ENCODE measurements at places on chromosomes 16 and 17. TPM values are rescaled to one million over a fixed set of nuclear protein-coding genes. Genes with fewer than 3 reads are reported as not detected.

GRCh38 chr17:7014995-7015958, 2.9 kb downstream of the RNASEK start:
- H3K36me3 ChIP-seq = no peaks in the 10 kb centered on the region
- DNase-seq = no peak
- H3K27me3 ChIP-seq = no peaks in the 10 kb centered on the region
- H3K4me3 ChIP-seq = peak overlapping the region; percentile 84

- H3K27me3 ChIP-seq = no peaks in the 10 kb centered on the region
- no peak overlapping the region for H3K4me3 ChIP-seq
- H3K27ac ChIP-seq = peak overlapping the region; percentile 28
- H3K4me1 ChIP-seq = peaks cover 69% of the 10 kb centered on the region
Measured at GRCh38 chr17:44108440-44109311, 14.8 kb downstream of the HDAC5 start.

DNA sequence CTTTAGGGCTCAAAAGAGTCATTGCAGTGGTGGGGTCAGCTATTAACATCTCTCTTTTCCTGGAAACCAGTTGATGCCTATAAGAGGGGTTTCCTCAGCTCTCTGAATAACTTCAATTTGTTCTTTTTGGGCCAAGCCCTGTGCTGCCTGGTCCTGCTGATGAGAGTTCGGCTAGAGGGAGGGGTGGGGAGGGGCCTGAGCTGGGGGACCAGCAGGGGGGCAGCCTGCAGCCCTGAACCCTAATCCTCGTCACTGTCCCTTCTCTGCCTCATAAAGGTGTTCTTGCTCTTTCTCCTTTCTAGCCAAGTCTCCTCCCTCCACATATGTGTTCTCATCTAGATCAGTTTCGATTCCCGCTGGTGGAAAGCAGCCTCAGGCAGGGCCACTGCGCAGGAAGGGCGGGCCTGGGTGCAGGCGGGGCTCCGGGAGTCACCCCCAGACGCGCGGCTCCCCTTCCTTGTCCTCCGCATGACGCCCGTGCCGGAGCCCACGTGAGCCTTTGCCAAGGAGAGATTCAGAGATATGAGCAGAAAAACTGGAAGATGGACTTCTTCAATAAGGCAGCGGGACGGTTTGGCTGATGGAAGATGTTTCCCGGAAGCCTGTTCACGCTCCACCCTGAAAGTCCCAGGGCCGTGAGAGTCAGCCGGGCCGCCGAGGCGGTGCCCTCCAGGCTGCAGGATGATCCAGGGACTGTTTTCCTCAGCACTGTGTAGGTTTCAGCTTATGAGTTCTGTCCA, 15.0 kb upstream of the RHOT1 start:
- H3K36me3 ChIP-seq = no peaks in the 10 kb centered on the region
- DNase-seq = peak; percentile 87
- H3K27ac ChIP-seq = peak overlapping the region; percentile 84

DNA sequence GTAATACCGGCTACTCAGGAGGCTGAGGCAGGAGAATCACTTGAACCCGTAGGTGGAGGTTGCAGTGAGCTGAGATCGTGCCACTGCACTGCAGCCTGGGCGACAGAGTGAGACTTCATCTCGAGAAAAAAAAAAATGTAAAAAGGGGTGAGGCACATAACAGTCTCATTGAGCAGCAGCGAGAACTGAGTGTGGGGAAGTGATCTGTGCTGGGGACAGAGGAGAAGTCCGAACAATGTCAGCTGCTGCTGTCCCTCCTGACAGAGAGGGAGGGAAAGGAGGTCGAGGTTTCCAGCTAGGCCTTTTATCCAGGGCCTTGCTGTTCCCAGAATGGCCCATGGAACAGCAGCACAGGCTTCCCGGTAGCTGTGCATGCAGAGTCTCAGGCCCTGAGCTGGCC, 14.0 kb downstream of the C16orf74 start:
- no peaks in the 10 kb centered on the region for H3K36me3 ChIP-seq
- H3K4me1 ChIP-seq = no peaks in the 10 kb centered on the region
- DNase-seq = no peak
- H3K27ac ChIP-seq = no peak overlapping the region
- H3K4me3 ChIP-seq = no peak overlapping the region

DNA sequence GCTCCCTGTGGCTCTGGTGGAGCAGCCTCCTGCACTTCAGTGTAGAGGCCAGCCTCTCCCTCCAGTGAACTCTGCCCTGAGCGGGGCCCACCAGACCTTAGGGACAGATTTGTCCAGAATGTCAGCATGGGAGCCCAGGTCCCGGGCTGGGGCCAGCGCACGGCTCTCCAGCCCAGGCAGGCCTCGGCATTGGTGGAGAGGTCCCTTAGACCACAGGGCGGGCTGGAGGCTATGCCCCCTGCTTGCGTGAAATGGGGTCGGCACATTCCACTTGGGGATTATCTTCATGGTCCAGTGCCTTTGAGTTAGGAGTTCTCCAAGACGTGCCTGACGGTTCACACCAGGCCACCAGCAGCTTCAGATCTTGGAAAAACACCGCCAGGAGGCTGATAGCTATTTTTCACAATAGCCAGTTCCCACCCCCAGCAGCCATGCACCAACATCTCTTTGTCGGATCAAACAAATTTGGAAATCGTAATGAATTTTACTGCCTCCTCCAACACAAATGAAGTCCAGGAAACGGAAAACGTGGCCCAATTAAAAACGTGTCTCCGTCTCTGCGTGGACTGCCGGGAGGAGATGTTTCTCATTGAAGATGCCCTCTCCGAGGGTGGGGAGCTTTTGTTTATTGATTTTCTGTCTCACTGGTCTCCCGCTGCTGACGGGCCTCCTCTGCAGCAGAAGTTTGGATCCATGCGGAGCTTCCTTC, 110.0 kb upstream of the CIBAR2 start:
- H3K27me3 ChIP-seq = no peaks in the 10 kb centered on the region
- no peak overlapping the region for H3K4me3 ChIP-seq
- no peak for DNase-seq
- H3K4me1 ChIP-seq = peaks cover 23% of the 10 kb centered on the region

DNA sequence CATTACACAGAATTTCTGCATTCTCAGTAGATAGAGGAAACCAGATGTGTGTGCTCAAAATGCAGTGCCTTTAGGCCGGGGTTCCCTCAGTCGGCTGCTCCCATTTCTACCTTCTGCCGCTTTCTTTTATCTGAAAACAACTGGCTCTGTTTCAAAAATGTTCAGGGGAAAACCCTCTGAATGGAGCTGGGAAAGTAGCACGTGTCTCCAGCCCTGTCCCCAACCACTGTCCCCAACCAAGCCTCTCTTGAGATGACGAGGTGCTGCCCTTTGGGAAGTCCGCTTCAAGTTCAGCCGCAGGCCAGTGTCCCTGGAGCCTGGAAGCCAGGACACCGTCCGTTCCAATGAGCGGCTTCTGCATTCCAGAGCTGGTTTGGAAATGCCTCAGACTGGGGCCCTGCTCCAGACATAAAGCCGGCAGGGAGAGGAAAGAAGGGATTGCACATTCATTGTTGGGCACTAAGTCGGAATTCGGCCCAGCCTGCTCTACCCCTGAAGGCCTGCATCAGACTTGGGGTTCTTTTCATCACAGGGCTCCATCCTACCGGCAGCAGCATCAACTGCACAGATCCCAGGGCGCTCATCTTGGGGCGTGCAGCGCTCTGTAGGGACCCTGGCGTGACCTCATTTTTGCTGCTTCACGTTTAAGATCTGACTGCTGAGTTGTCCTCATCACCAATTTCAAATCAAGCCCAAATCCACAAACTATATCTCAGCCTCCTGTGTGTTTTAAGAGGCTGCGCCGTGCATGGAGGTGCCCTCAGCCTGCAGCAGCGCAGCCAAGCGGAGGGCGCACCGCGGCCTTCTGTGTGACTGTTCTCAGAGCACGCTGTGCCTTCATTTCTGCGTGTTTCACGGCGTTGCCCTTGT, 111.3 kb downstream of the BANP start:
- DNase-seq = no peak
- no peak overlapping the region for H3K4me3 ChIP-seq
- peaks cover 4% of the 10 kb centered on the region for H3K4me1 ChIP-seq
- no peak overlapping the region for H3K27ac ChIP-seq
- H3K36me3 ChIP-seq = no peaks in the 10 kb centered on the region

DNA sequence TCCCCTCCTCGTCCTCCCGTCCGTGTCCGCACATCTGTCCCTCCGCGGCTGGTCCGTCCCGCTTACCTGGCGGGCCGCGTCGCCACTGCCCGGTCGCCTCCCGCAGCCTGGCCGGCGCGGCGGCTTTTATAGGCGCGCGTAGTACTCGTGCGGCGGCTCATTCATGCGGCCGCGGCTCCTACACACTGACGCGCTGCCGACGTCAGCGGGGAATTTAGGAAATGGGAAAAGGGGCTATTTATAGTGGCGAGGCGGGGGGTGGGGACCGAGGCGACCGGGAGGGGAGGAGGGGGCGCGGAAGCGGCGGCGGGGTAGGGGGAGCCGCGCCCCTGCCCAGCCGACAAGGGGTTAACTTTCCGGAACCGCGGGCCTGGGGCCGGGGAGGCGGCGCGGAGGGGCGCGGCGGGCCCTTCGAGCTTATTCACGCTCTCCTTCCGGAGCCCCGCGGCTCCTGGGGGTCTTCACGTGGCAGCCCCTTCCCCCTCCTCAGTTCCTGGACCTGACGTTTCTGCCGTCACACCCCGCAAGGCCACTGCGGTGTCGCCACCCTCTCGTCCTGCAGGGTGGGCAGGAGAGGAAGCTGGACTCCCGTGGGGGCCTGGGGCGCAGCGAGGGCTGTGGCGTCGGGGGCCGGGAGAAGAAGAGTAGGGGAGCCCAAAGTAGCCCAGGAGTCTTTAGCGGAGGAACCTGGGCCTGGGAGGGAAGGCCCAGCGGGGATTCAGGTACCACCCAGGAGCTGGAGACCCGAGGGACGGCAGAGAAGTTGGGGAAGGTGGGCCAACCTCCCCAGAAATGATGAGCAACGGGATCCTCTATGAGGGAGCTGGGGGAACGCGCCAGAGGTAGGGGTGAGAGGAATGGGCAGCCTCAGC, 3.6 kb upstream of the HIC1 start:
- H3K4me1 ChIP-seq = peaks cover 13% of the 10 kb centered on the region
- H3K4me3 ChIP-seq = peak overlapping the region; percentile 59

DNA sequence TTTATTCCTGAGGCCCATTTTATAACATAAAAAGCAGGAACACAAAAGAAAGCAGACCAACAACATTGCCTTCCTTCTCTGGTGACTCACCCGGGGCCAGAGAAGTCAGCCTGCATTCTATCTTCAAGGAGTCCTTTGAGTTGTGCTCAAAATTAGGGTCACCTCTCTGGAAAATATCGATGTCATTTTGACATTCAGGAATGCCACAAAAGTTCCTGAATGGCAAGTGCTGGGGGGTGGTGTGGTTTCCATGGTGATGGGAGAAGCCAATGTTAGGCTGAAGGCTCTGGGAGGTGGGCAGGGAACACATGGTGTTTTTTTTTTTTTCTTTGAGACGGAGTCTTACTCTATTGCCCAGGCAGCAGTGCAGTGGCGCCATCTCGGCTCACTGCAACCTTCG, 159.6 kb downstream of the HAPSTR1 start:
- no peak for DNase-seq
- H3K27me3 ChIP-seq = no peaks in the 10 kb centered on the region
- H3K4me1 ChIP-seq = no peaks in the 10 kb centered on the region

- H3K4me3 ChIP-seq = no peak overlapping the region
- no peaks in the 10 kb centered on the region for H3K4me1 ChIP-seq
- no peak overlapping the region for H3K27ac ChIP-seq
- DNase-seq = no peak
- H3K27me3 ChIP-seq = no peaks in the 10 kb centered on the region
- H3K36me3 ChIP-seq = no peaks in the 10 kb centered on the region
Measured at GRCh38 chr17:70225276-70225675, 55.9 kb downstream of the KCNJ2 start.

DNA sequence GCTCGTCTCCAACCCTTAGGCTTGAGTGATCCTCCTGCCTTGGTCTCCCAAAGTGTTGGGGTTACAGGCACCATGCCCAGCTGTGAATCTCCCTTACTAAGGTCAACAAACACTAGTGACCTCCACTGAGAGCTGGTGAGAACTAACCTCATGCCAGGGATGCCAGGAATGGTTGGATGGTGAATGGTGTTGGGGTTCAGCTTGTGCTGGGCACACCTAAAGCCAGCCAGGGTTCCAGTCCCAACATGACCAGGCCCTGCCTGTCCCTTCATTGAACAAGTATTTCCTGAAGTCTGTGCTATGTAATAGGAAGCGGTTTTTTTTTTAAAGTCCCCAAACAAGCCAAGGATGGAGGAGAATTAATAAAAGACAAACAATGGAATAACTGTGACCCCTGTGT, 56.0 kb upstream of the TOB1 start:
- no peak overlapping the region for H3K27ac ChIP-seq
- no peak overlapping the region for H3K4me3 ChIP-seq
- no peaks in the 10 kb centered on the region for H3K27me3 ChIP-seq
- no peaks in the 10 kb centered on the region for H3K36me3 ChIP-seq
- no peak for DNase-seq

GRCh38 chr16:65702707-65703402, 581.0 kb upstream of the CDH11 start:
- no peak overlapping the region for H3K27ac ChIP-seq
- no peak overlapping the region for H3K4me3 ChIP-seq
- H3K36me3 ChIP-seq = no peaks in the 10 kb centered on the region
- DNase-seq = no peak
- no peaks in the 10 kb centered on the region for H3K27me3 ChIP-seq

GRCh38 chr17:77740481-77740880, 218.0 kb upstream of the TNRC6C start:
- no peaks in the 10 kb centered on the region for H3K27me3 ChIP-seq
- no peaks in the 10 kb centered on the region for H3K36me3 ChIP-seq
- H3K4me1 ChIP-seq = peaks cover 2% of the 10 kb centered on the region
- DNase-seq = no peak
- no peak overlapping the region for H3K4me3 ChIP-seq

DNA sequence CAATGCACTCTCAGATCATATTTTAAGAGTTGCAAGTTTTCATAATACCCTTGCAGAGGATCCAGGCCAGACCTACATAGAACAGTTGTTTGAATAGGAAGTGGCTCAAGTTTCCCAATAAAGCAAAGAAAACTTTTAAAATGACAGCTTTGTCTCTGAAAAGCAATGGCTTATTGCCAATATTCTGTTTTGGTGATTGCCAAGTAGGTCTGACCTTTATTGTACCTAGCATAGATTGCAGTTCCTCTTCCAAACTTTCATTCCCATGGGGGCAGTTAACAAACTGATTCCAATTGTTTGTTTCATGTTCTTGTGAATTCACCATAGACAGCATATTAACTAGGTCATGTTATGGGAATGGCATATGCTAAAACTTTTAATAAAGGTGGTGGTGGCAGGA, 664.6 kb upstream of the CA10 start:
- no peaks in the 10 kb centered on the region for H3K36me3 ChIP-seq
- no peak overlapping the region for H3K27ac ChIP-seq
- no peak overlapping the region for H3K4me3 ChIP-seq
- H3K4me1 ChIP-seq = no peaks in the 10 kb centered on the region
- no peaks in the 10 kb centered on the region for H3K27me3 ChIP-seq
- no peak for DNase-seq

- no peak for DNase-seq
- no peaks in the 10 kb centered on the region for H3K36me3 ChIP-seq
- H3K27me3 ChIP-seq = no peaks in the 10 kb centered on the region
- H3K4me1 ChIP-seq = peaks cover under 1% of the 10 kb centered on the region
Measured at GRCh38 chr16:89161763-89162713, 9.5 kb upstream of the CDH15 start.

Gene VTN
- total RNA-seq = 57.9 TPM

Gene MEOX1
- total RNA-seq = 2.8 TPM

Gene C16orf96
- total RNA-seq = 10.3 TPM

Gene TEKT3
- total RNA-seq = 52.0 TPM

Gene RNF112
- total RNA-seq = 8.1 TPM

All from testis (tissue), 5 donors.